ENCODE measurements at places on chromosomes 4 and X.
A peak's percentile ranks its signal among the peaks of the same experiment; 100 is the strongest.

- no peak for DNase-seq
These were observed 18.1 kb downstream of the PIR start for GRCh38 chrX:15475021-15475420.

GRCh38 chr4:169100670-169101101 is 90.6 kb upstream of the CBR4 start:
- no peak for DNase-seq

DNA sequence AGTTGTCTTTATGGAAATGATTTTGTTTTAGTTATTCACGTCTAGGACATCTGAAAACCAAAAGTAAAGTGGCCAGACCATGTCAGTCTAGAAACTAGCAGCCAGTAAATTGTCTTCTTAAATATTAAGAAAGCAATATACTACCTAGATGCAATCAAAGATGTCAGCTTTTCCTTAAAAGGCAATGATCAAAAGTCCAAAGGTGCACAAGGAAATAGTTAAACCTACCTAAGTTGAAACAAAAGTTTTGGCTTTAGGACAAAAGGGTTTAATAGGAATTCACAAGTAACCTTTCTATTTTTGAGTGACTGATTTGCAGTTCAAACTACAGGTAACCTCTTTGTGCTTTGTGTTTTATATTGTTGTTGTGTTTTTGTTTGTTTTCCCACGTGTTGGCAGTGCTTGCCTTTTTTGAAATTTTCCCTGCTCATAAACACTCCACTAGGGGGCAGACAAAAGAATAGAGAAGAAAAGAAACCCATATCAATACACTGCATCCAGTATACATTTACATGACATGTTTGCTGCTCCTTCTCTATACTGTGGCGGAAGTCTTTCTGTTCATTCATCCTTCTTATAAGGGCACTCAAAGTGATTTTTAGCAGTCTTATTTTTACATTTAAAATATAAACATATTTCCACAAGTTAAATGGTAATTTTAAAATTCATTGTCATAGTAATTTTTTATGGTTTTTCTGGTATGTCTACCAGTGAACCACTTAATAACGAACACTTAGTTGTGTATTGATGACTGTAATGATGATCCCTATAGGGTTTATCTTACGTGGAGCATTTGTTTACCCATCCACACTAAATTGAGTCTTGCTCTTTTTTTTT is 62.7 kb downstream of the GAB1 start:
- no peak for DNase-seq

- no peak for DNase-seq
These were observed 18.6 kb downstream of the MAP3K15 start for GRCh38 chrX:19496711-19497110.

DNA sequence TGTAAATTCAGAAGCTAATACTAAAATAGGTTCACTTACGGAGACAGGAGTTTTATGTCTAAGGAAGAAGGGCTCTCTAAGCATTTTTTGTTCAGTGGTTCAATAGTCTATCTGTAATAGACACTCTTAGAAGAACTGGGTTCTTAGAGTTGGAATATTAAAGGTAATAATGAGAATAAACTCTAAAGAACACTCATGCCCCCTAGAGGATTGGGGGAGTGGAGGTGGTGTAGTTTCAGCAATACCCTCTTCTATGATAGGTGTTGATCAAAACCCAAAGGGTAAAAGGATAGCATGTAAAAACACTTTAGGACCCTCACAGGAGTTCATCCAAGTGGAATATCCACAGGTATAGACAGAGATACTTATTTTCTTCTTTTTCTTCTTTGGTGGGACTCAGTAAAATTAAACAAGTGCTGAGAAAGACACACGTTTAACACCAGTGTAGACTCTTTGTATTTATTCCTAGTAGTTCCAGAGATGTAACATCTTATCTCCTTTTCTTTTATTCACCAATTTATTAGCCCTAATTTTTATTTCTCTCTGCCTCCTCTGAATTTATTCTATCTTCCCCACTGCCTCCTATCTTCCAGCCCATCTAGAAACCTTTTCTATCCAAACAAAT is 25.7 kb upstream of the MND1 start:
- peak; percentile 13 for DNase-seq

DNA sequence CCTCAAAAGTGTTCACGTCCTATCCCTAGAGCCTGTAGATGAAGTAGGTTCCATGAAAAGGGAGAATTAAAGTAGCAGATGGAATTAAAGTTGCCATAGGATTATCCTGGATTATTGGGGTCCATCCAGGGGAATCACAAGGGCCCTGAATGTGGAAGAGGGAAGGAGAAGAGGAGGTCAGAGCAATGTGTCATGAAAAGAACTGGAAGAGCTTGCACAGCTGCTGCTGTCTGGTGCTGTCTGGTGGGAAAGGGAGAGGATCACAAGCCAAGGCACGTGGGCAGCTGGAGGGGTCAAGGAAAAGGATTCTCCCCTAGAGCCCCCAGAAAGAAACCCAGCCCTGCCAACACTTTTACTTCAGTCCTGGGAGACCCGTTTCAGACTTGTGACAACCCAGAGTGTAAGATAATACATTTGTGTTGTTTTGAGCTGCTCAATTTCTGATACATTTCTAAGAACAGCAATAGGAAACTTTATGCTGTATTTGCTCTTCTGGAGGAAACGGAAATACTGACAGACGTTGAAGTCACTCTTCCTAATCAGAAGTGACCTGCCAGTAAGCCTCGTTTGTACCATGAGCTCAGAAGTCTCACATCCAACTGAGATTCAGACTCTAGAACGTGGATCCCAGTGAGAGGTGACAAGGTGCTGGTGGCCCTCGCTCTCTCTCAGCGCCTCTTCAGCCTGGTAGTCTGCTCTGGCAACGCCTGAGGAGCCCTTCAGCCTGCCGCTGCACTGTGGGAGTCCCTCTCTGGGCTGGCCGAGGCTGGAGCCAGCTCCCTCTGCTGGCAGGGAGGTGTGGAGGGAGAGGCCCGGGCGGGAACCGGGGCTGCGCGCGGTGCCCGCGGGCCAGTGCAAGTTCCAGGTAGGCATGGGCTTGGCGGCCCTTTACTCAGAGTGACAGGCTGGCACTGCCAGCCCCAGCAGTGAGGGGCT is 34.7 kb upstream of the ENPP6 start:
- DNase-seq, result no peak
